ENCODE measurements at places on chromosomes 6 and 20.
A peak's percentile ranks its signal among the peaks of the same experiment; 100 is the strongest.

DNA sequence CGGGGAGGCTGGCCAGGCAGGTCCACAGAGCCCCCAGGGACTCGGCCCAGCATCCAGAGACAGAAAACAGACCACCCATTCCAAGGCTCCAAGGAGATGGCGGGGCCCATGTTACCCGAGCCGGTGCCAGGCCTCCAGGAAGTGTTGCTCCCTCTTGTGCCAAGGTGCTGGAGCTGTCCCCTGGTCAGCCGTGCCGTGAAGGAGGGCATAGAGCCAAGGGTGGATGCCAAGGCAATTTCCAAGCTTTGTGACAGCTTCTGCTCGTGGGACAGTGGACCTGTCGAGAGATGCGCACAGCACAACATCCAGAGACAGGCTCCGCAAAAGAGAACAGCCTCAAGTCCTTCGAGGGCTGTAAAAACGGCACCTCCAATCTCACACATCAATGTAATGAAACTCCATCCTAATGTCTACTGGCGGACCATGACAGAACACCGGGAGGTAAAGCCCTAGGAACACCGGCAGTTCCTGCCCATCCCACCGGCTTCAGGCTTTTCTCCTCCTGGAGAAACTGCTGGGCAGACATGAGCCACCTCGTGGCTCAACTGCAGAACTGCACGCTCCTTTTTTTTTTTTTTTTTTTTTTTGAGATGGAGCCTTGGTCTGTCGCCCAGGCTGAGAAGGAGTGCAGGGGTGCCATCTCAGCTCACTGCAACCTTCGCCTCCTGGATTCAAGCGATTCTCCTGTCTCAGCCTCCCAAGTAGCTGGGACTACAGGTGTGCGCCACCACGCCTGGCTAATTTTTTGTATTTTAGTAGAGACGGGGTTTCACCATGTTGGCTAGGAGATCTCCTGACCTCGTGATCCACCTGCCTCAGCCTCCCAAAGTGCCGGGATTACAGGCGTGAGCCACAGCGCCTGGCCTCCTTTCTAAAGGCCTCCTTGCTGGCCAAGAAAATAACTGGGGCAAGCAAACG lies 30.9 kb upstream of the AVP start:
- peak; percentile 90 for DNase-seq

DNA sequence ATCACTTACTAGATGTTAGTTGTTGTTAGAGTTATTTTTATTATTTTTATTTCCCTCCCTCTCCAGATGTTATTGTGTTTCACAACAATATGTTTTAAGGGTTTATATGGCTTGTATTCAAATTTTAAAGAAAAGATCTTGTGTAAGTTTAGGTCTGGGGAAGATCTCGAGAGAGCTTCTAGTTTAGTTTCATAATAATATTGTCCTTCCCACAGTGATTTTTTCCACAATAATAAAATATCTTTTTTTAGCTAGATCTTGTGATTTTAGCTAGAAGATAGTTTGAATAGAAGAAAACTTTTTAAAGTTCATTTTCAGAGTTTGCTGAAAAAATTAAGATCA lies 55.0 kb downstream of the ADGRG6 start:
- no peak for DNase-seq

DNA sequence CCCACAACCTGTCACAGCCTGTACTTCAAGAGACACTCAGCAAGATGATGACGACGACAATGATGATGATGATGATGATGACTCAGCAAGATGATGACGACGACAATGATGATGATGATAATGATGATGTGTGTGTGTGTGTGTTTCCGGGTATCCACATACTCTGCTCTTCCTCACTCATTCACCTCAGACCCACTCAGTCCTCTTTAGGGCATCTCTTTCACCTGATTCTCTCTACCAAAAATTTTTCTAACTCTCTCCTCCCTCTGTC lies 1.2 kb upstream of the EIF6 start:
- no peak for DNase-seq

DNA sequence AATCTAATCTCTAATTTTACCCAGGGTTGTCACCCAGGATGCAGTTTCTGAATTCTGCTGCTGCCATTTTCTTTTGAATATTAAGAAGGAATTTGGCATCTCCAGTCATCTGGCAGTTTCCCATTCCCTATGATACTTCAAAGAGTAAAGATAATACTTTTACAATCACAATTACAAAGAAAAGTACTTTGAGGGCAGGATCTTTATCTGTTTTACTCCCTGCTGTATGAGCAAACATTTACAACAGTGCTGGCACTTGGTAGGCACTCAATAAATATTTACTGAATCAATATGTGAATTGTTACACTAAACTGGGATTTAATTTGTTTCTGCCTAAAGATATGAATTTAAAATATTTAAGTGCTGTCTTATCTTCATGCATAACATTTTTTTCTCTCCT lies 224.9 kb downstream of the EPHA7 start:
- no peak for DNase-seq

DNA sequence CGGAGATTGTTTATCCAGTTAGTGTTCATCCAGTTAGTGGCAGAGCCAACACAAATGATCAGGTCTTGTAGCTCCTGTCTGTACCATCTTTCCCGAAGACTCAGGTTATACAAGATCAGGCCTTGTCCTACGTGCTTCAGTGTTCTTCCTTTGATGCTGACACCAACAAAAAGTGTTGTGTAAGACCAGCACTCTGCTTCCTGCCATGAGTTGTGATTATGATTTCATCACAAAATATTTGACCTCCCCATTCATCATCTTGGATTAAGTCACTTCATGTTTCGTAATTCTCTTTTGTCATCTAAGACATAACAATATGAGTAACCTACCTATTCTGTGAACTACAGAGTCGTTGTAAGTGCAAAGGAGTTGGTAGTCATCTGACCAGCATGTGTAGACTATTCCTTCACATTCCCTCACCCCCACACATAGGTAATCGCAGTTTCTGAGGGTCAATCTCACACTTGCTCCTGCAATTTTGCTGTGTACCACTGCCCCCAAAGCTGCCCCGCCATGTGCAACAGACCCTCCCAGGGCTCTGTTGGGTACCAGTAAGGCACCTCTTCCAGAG lies 135.6 kb upstream of the SLC22A23 start:
- peak; percentile 58 for DNase-seq

DNA sequence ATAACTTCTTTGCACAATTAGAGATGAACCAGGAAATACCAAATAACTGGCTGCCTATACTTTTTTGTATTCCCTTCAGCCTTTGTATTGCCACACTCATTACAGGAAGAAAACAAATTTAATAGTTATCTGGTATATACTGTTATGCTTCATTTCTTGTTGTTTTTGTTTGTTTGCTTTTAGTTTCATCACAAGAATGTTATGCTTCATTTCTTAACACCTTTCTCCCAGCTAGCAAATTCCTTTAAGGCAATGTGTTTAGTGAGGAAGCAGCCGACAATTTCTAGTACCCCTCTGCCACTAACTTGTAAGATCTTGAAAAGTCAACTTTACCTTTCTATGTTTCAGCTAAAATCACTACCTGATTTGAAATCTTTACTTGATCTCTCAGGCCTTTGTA lies 1.4 kb downstream of the NCOA6 start:
- no peak for DNase-seq

DNA sequence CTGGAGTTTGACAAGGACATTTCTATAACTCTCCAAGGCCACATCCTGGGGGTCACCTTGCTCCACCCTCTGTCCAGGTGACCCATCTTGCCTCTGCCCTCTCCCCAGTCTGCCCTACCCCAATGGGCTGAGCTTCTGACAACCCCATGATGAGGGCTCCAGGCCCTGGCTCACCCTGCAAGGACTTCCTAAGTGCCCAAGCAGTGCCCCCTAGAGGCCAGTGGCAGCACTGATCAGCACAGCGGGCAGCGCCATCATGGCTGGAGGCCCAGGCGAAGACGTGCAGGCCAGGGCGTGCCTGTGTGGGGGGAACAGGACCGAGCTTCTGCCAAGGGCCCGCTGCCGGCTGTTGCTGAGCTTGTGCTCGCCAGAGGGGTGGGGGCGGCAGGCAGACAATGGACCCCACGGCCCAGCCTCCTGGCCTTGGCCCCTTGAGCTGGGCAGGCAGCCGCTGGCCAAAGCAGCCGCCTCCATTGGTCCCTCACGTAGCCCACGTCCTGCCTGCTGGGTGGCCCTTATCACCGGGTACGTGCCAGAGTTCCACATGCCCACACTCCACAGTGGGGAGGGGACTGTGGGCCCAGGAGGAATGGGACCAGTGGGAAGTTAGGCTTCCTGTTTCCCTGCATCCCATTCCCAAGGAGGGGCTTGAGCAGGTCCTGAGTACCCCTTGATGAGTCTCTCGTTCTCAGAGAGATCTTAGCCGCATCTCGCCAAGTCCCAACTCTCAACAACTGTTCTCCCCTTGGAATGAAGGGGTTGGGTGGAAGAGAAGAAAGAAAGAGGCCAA lies 64.3 kb downstream of the MRPL14 start:
- DNase-seq, result no peak

DNA sequence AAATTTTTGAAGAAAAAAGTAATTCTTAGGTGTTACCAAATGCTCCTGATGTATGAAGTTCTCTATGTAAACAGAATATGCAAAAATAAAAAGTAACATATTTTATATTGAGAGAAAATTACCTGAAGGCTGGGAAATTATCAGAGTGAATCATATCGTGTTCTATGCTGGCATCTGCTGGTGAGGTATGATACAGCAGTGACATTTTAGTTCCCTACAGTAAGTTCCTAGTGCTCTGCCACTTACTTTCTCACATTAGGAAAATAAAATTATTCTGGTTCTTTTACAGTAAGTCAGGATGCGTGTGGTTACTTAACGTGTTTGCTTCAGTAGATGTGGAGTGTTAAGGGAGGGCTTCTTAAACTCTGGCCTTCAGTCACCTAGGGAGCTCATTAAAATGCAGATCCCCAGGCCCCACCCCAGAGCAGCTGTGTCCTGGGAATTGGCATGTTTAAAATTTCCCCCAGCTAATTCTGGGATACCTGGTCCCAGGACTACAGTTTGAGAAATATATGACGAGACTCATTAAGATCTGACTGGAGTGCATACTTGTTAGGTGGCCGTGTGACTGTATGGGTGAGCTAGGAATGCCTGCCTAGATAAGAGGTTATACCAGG lies 3.2 kb downstream of the ACTR5 start:
- no peak for DNase-seq

GRCh38 chr20:59790346-59790745 lies 143.1 kb downstream of the SYCP2 start:
- no peak for DNase-seq

DNA sequence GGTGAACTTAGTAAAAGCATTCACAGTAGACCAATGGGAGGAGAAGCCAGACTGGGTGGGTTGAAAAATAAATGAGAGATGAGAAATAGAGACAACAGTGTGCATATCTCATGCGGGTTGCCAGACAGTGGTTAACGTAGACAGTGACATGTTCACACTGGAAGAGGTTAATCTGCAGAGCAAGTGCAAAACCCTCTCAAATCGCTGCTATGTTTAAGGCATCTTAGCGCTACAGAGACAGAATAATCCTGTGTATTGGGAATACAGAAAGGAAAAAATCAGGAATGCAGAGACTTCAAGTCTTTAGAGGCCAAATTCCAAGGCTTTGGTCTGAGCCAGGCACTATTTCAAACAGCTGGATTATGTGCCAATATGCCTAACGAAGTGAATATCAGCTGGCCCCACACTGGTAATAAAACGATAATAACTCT lies 107.1 kb downstream of the TSHZ2 start:
- DNase-seq, result no peak

DNA sequence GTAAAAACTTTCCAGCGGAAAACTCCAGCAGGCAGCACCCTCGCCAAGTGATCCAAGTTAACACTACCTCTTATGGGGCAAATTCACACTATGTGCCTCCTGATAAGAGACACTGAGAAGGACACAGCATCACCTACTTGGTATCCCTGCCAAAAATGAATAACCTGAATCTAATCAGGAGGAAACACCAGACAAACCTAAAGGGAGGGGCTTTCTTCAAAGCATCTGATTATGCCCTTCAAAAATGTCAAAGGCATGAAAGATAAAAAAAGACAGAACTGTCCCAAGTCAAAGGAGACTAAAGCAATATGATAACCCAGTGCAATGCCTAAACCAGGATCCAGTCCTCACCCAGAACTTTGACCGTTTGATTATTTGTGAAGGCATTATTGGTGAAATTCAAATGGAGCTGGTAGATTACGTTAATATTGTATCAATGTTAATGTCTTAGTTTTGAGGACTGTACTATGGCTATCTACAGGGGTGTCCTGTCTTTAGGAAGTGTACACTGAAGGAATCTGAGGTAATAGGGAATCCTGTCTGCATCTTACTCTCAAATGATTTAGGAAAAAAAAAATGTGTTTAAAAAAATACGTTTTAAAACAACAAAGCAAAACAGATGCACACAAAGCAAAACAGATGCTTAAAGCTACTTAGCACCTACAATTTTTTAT lies 8.3 kb downstream of the TBC1D7 start:
- DNase-seq, result no peak

DNA sequence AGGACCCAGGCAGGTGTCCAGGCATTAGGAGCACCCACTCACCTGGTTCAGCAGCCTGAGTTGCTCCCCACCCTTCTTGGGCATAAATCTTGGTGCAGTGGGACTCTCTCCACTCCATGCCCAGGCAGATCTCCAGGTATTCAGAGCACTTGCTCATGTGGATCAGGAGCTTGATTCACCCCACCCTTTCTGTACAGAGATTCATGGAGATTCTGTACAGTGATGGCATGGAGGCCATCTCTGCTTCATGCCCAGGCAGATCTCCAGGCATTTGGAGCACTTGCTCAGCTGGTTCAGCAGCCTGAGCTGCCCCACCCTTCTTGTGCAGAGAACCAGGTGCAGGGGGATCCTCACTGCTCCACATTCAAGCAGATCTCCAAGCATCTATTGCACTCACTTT lies 44.1 kb downstream of the BEND6 start:
- DNase-seq, result no peak

- no peak for DNase-seq
These were observed 119.7 kb downstream of the SH3BGRL2 start for GRCh38 chr6:79750806-79751205.
